CD4-positive, alpha-beta memory T cell (primary cell): ENCODE measurements at places on chromosomes 7 and 10.

- H3K4me3 ChIP-seq: no peak overlapping the region
- H3K36me3 ChIP-seq: no peaks in the 10 kb centered on the region
- DNase-seq: no peak
- no peaks in the 10 kb centered on the region for H3K4me1 ChIP-seq
- no peaks in the 10 kb centered on the region for H3K27me3 ChIP-seq
Measured at GRCh38 chr7:126838194-126838593, 414.5 kb downstream of the GRM8 start.

- no peak for DNase-seq
- H3K4me3 ChIP-seq: no peak overlapping the region
- no peaks in the 10 kb centered on the region for H3K27me3 ChIP-seq
Measured at GRCh38 chr7:99371376-99371920, 3.1 kb upstream of the ARPC1B start.

DNA sequence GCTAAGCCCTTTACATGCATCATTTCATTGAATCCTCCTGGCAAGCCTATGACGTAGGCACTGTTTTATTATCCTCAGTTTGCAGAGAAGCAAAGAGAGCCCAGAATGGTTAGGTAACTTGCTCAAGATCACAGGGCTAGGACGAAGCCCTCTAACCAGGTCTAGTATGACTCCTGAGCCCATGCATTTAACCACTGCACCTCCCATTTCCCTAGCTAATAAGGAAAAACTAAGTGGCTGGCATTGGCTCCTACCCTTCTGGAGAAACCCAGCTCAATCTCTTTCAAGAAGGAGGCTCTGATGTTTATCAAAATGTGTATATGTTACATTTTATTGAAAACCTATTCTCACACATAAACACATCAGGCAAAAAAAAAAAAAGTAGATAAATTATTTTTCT is 19.8 kb downstream of the MYOF start:
- H3K27ac ChIP-seq: no peak overlapping the region
- no peaks in the 10 kb centered on the region for H3K36me3 ChIP-seq
- H3K27me3 ChIP-seq: no peaks in the 10 kb centered on the region
- H3K4me1 ChIP-seq: peaks cover 17% of the 10 kb centered on the region
- no peak overlapping the region for H3K4me3 ChIP-seq

DNA sequence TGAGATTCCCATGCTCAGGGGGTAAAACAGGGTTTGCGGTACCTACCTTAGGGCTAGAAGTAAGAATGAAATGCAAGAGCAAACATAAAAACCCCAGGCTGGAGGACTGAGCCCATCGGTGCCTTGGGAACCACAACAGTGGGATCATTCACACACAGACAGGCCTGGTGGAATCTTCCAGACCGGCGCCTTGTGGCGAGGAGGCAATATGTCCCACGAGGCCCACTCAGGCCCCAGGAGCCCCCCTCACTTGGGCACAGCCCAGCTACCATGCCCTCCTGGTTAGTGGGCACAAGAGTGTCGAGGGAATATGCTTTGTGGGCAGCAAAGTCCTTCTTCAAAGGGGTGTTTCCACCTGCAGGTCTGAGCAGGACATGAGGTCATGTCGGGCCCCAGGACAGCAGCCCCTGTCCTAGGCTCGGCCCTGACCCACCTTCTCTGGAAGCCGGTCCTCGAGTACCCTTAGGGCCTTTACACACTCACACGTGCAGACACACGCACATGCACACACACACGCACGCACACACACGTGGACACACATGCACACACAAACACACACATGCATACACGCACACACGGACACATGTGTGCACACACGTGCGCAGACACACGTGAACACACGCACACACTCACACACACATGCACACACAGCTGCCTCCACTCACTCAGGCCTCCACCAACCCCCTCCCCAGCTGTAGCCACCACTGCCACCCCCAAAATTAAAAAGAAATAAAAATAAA is 51.5 kb upstream of the MYL10 start:
- no peaks in the 10 kb centered on the region for H3K27me3 ChIP-seq
- no peak overlapping the region for H3K27ac ChIP-seq
- no peak for DNase-seq
- no peaks in the 10 kb centered on the region for H3K36me3 ChIP-seq
- H3K4me1 ChIP-seq: no peaks in the 10 kb centered on the region
- no peak overlapping the region for H3K4me3 ChIP-seq

DNA sequence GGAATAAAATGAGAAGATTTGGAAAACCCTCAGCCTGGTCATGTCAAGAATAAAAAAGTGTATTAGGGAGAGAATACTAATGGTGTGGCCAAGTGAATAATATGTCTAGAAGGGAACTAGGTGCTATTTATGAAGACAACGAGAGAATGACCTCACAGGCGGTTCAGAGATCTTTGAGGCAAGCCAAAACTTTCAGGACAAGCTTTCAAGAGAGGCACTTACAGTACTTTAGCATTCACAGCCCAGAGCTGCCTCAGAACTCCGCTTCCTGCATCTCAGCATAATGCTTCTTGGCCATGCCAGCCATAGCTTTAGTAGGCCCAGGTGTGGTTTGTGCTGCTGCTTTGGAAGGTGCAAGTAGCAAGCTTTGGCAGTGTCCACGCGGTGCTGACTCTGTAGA is 37.2 kb upstream of the CCDC7 start:
- no peaks in the 10 kb centered on the region for H3K36me3 ChIP-seq
- H3K27ac ChIP-seq: no peak overlapping the region
- no peak overlapping the region for H3K4me3 ChIP-seq
- DNase-seq: no peak

DNA sequence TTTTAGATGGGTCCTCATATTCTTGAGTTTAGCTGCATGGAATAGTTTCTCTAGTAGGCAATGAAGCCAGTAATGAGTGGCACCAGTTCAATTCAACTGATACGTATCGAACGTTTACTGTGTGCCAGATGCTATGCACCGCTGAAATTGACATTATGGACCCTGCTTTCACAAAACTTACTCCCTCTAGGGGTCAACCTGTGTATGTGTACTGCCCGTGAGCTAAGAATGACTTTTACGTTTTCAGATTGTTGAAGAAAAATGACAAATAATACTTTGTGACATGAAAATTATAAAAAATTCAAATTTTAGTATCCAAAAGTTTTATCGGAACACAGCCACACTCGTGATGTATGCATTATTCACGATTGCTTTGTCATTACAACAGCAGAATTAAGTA is 95.5 kb downstream of the ZMYND11 start:
- DNase-seq: no peak
- no peak overlapping the region for H3K4me3 ChIP-seq
- no peaks in the 10 kb centered on the region for H3K36me3 ChIP-seq
- no peaks in the 10 kb centered on the region for H3K27me3 ChIP-seq

DNA sequence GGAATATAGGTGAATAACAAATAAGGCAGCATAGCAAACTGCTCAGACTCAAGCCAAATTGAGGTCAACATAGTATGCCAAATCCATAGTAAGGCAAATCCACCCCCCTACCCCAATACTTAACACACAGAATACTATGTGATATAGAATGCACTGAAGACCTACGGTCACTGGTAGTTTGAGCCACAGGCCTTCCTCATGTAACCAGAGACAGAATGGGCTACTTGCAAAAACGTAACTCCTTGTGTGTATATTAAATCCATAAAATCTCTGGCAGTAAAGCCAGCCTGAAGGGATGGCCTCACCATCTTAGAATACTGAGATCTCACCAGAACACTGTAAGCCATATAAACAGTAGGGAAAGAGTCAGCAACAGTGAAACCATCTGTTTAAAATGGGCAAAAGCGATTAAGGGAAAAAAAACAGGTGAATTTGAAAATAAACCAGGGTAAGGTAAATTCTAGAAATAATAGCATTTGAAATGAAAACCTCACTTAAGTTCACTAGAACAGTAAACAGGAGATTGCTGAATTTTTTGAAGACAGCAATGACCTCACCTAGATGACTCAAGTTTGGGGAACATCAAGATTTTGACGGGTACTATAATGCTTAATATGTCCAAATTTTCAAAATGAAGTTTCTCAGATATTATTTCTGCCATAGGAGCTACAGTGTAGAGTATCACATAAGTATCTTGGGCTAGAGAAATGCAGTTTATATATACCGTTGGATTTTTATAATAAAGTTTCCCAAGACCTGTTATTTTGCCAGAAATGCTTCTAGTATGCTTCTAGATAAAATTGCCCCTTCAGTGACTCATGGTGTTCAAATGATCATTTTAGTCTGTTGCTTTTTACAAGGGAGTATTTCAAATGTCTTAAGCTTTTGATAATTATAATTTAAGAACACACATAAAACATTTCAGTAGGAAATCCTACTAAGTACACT is 13.9 kb downstream of the HNRNPA2B1 start:
- no peak overlapping the region for H3K27ac ChIP-seq
- peaks cover 28% of the 10 kb centered on the region for H3K36me3 ChIP-seq
- DNase-seq: no peak
- H3K4me3 ChIP-seq: no peak overlapping the region
- no peaks in the 10 kb centered on the region for H3K27me3 ChIP-seq
